Vagina (tissue), 2 donors: ENCODE measurements at places on chromosomes 11 and 22.
A peak's percentile ranks its signal among the peaks of the same experiment; 100 is the strongest.

DNA sequence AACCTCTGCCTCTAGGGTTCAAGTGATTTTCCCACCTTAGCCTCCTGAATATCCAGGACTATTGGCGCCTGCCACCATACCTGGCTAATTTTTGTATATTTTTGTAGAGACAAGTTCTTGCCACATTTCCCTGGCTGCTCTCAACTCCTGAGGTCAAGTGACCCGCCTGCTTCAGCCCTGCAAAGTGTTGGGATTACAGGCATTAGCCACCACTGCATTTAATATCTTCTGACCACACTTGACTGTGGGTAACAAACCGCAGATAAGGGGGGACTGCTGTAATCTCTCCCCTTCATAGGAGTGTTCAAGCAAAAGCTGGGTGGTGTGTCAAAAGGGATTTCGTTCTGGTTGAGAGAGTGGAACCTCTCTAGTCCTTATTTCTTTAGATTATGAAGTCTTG is 53.4 kb downstream of the GRAMD1B start:
- H3K4me3 ChIP-seq, result no peak overlapping the region
- H3K36me3 ChIP-seq, result no peaks in the 10 kb centered on the region
- no peak overlapping the region for H3K27ac ChIP-seq

DNA sequence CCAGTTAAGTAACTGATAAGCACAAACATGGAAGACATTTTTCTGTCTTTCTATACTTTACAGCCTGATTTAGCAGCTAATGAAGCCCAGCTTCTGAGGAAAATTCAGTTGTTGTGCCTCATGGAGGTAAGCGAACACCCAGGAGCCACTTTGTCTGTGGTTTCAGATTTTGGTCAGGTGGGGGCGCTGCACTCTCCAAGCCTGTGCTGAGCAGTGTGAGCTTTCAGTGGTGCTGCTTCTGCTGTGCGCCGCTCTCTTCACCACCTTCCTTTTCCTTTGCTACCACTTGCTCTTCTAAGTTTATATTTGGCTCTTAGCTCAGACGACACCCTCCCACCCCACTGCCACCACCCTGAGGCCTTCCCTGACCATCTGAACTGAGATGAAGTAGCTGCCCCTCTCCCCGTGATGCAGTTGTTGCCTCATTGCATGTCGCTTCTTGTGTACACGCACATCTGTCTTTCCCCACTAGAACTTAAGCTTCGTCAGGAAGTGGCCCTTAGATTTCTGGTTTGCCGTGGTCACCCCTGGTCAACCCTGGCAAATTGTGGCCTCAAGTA is 14.0 kb downstream of the PSMD13 start:
- DNase-seq, result no peak
- no peak overlapping the region for H3K4me3 ChIP-seq
- H3K27ac ChIP-seq, result no peak overlapping the region
- H3K36me3 ChIP-seq, result peaks cover 72% of the 10 kb centered on the region
- H3K4me1 ChIP-seq, result no peaks in the 10 kb centered on the region

- no peak overlapping the region for H3K4me3 ChIP-seq
- H3K36me3 ChIP-seq, result no peaks in the 10 kb centered on the region
- peak overlapping the region; percentile 33 for H3K27ac ChIP-seq
- DNase-seq, result no peak
Measured at GRCh38 chr11:57357856-57358255, 19.7 kb downstream of the P2RX3 start.

DNA sequence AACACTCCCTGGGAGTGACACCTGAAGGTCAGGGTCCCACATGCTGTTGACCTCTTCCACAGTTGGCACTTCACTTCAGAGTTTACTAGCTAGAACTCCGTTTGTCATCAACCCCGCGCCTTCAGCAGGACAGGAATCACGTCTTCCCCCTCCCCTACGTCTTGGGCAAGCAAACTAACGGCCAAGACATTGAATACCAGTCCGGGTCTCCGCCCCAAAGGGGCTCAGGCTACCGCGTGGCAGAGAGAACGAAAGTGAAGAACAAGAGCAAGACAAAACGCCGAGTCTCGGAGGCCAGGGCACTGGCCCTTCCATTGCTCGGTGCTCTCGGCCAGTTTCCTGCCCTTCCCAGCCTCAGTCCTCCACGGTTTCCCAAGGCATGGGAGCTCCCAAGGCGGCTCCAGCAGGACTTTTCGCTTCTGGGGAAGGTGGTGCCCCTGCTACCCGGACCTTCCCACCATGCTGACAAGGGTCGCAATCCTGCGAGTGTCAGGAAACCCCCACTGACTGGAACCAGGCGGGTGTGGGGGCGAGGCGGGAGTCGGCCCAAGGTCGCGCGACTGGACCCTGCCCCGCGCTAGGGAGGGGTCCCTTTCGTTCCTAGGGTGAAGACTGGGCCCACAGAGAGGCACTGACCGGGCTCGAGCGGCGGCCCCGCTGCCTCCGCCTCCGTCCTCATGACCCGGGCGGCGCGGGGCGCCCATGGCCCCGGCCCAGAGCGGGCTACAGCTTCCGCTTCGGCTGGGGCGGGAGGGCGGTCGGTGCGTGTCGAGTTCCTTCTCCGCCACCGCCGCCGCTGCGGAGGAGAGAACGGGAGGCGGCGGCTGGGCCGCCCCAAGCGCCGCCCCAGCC is at the start of gene GUCD1:
TSS of gene GUCD1 (minus strand) at position 826 of the 852 bp plus-strand sequence. CDS start at position 679, 147 bp downstream.
- peaks cover 11% of the 10 kb centered on the region for H3K36me3 ChIP-seq
- peak within 1 kb of the TSS; percentile 94 for H3K4me3 ChIP-seq
- H3K4me1 ChIP-seq, result peaks cover 55% of the 10 kb centered on the region
- H3K27ac ChIP-seq, result peak within 1 kb of the TSS; percentile 99
- H3K27me3 ChIP-seq, result no peaks in the 10 kb centered on the region

DNA sequence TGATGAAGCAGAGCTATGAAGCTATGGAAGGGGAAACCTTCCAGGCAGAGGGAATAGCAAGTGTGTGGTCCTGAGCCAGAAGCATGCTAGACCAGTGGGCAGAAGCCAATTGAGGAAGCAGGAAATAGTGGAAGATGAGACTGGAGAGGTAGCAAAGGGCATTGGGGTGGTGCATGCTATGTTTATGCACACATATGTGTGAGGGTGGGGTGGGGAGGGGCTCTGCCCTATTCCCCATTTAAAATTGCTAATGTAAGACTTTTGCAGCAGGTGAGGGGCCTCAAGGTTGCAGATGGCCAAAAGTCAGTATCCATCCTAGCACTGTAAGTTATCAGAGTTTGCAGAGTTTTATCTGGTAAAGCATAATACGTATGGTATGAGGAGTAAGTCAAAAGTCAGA is 626.6 kb upstream of the KIRREL3 start:
- H3K27ac ChIP-seq, result no peak overlapping the region
- H3K4me3 ChIP-seq, result no peak overlapping the region
- H3K4me1 ChIP-seq, result no peaks in the 10 kb centered on the region
- H3K36me3 ChIP-seq, result no peaks in the 10 kb centered on the region
- H3K27me3 ChIP-seq, result no peaks in the 10 kb centered on the region
